Purkinje cell (primary cell): ENCODE measurements at places on chromosomes 16 and 17. TPM values are rescaled to one million over a fixed set of nuclear protein-coding genes. Genes with fewer than 3 reads are reported as not detected.

COIL gene
- 17.1 and 22.5 TPM in 2 replicates for polyA plus RNA-seq

NXPH3 gene
- polyA plus RNA-seq: 0.54 TPM in 1 of 2 replicates, not detected in the other

HBA2 gene
- polyA plus RNA-seq: 1.9 and 48.0 TPM in 2 replicates

USH1G gene
- not detected in 2 replicates for polyA plus RNA-seq
